ENCODE measurements at places on chromosomes 1 and 21.
A peak's percentile ranks its signal among the peaks of the same experiment; 100 is the strongest.

DNA sequence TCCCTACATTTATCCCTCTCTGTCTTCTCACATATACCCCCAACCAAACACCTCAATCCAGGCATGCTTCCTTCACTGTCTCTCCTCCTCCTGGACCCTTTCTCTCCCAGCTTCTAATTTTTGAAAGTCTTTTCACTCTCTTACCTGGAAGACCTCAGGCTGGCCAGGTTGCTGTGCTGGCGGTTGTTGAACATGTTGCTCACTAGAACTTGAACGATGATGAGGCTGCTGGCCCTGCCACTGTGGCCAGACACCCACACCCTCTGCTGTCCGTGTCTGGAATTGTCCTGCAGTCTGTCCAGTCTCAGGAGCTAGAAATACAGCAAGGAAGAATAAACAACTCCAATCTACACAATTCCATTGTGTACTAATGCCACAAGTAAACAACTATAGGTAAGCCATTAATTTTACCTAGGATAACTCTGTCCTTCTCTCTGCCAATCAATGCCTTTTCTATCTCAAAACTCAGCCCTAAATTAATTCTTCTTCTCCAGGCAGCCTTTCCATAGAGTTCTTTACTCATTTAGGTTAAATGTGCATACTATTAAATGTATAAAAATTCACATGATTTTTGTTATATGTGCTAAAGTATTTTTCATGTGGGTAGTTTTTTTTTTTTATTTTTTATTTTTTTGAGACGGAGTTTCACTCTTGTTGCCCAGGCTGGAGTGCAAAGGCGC, 5.1 kb upstream of the CTSK start:
- peak; percentile 13 for DNase-seq

DNA sequence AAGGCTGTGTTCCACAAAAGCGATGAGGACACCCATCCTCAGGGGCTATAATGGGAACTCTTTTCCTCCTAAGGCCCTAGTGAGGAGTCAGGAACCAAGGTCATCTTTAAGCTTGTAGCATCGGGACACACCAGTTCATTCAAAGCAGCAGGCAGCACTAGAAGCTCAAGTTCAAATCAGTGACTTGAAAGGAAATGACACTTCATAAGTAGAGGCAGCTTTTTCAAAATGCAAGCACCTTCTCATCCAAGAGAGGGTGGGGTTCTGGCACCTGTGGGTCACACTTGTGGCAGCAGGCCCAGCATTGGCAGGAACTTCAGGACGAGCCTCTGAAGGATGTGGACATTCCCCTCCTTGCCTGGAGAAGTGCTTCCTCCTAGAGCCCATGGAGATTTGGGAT, 496.3 kb downstream of the KIF26B start:
- no peak for DNase-seq

DNA sequence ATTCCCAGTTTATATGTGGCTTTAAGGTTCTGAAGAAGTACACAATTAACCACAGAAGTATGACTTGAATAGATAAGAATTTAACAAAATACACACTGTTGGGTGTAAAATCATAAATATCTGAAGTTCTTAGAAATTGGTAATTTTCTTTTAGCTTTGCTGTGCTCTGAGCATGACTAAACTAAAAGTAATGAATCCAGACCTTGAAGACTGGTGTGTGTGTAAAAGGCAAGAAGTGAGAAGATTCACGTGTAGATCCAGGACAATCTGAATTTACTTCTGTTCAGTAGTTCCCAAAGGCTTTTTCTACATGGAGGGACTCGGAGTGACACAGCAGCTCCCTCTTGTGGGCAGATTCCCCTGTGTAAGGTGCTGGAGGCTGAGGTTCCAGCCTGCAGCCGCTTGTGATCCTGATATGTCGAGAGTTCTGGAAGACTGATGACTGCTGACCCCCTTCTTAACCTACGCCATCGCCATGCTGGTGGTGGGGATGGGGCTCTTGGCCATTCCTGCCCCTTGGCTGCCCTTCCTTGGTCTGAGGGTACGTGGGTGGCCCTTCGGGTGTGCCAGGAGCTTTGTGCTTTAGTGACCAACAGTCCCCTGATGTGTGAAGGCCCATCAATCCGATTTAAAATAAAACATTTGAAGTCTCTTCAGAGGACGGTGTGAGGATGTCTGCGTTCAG, 62.7 kb downstream of the ADARB1 start:
- peak; percentile 78 for DNase-seq

GRCh38 chr1:230122366-230123279, 55.6 kb downstream of the GALNT2 start:
- DNase-seq: no peak

DNA sequence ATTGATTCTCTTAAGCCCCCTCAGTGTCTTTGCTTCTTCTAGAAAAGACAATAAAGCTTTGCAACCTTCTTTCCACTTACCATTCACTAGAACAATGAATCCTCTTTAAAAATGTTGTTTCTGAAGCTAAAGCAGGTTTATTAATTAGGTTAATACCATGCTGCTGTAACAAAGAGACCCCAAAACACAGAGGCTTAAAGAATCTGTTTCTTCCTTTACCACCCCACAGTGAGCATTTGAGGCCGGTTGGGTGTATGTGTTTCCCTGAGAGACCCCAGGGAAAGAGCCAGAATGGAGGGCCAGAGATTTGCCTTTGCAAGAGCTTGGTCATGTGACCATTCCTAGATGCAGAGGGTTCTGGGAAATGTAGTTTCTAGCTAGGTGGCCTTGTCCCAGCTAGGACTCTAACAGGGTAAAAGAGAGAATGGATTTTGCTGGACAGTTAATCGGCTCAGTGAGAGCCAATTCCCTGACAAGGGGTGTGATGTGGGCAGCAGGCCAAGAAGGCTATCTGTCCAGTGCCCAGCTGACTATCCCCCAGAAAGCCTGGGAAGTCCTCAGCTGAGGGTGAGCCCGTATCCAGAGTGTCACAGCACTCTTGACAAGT, 191.8 kb upstream of the TMEM51 start:
- no peak for DNase-seq

DNA sequence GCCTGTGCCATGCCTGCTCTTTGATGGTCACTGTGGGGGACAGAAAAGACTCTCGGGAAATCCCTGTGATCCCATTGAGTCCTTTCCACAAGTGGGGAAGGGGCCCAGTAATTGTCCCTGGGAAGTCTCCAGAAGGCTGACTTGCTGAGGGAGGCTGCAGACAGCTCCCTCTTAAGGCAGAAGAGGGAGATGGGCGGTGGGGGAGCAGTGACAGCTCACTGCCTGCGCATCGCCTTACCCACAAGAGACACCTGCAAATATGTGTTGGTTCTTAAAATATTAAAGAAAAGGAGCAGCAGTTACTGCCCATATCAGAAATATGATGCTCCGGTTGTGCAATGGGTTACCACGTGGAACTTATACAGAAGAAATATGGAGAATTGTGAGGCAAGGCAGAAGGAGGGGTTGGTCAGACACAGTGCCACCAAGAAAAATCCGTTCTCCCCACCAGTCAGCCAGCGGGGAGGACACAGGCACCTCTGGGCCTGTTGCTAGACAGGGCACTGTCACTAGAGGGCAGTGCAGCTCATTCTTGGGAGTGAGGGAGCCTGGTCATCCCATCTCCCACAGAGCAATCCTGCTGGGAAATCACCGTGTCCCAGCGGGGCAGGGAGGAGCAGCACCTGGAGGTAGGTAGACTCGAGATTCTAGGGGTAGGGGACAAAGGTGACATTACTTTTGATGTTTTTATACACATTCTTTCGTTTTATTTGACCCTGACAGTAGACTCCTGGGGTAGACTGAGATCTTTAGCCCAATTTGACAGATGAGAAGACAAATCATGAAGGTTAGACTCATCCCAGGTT, 6.9 kb upstream of the CAMK1G start:
- DNase-seq: peak; percentile 62

- DNase-seq: no peak
These were observed 27.5 kb upstream of the SOX13 start for GRCh38 chr1:204045430-204045829.

Data from germinal center (tissue), 1 donor.